Adrenal gland (tissue), 19 donors: ENCODE measurements at places on chromosomes 2 and 18. TPM values are rescaled to one million over a fixed set of nuclear protein-coding genes. Genes with fewer than 3 reads are reported as not detected.

Gene FOXI3
- total RNA-seq: not detected

Gene BOLL
- not detected for total RNA-seq

Gene FBXO36
- 4.2 TPM for total RNA-seq

Gene LOXL3
- 10.1 TPM for total RNA-seq

Gene SLC9A4
- not detected for total RNA-seq

- no peaks in the 10 kb centered on the region for H3K36me3 ChIP-seq
- no peaks in the 10 kb centered on the region for H3K4me1 ChIP-seq
- DNase-seq: peak; percentile 78
- H3K27me3 ChIP-seq: peaks cover 3% of the 10 kb centered on the region
Observed at GRCh38 chr2:112941753-112942653, 31.0 kb downstream of the IL37 start.

- H3K27ac ChIP-seq: no peak overlapping the region
- H3K4me3 ChIP-seq: no peak overlapping the region
- no peak for DNase-seq
- no peaks in the 10 kb centered on the region for H3K27me3 ChIP-seq
- no peaks in the 10 kb centered on the region for H3K36me3 ChIP-seq
- no peaks in the 10 kb centered on the region for H3K4me1 ChIP-seq
Observed at GRCh38 chr2:238053191-238053776, 7.5 kb upstream of the SCLY start.

DNA sequence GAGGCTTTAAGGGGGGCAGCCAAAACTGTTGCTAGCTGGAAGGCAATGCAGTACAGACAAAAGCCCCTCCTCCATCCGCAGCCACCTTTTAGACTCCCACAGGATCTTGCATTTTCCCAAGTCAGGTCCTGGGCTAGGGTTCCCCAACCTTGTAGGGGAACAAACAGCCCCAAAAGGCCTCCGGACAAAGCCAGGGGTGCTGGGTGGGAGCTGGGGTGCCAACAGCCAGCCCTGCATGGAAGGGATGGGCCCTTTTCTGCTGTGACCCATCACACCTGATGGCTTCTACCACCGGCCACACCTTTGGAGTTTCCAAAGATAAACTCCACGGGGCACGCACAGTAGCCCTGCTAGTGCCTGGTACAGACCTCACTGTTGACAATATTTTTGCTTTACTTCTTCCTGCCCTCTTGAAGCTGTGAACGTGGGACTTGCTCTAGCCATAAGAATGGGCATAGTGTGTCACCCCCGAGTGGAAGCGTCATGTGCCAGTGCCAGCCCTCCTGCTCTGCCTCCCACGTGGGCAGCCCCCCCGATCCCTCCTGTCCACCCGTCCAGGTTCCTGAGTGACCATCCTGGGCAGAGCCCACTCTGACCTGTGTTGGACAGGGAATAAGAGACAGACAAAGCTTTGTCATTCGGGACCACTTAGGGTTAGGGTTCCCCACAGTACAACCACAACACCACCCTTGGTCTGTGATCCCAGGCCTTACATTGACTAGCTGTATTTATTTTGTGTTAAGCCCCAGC, 18.8 kb downstream of the TUBB6 start:
- no peaks in the 10 kb centered on the region for H3K36me3 ChIP-seq
- no peaks in the 10 kb centered on the region for H3K4me1 ChIP-seq
- no peak overlapping the region for H3K4me3 ChIP-seq

- H3K27me3 ChIP-seq: no peaks in the 10 kb centered on the region
- no peaks in the 10 kb centered on the region for H3K36me3 ChIP-seq
- H3K4me1 ChIP-seq: no peaks in the 10 kb centered on the region
- no peak overlapping the region for H3K4me3 ChIP-seq
Observed at GRCh38 chr2:50529600-50530218, 502.2 kb downstream of the NRXN1 start.

DNA sequence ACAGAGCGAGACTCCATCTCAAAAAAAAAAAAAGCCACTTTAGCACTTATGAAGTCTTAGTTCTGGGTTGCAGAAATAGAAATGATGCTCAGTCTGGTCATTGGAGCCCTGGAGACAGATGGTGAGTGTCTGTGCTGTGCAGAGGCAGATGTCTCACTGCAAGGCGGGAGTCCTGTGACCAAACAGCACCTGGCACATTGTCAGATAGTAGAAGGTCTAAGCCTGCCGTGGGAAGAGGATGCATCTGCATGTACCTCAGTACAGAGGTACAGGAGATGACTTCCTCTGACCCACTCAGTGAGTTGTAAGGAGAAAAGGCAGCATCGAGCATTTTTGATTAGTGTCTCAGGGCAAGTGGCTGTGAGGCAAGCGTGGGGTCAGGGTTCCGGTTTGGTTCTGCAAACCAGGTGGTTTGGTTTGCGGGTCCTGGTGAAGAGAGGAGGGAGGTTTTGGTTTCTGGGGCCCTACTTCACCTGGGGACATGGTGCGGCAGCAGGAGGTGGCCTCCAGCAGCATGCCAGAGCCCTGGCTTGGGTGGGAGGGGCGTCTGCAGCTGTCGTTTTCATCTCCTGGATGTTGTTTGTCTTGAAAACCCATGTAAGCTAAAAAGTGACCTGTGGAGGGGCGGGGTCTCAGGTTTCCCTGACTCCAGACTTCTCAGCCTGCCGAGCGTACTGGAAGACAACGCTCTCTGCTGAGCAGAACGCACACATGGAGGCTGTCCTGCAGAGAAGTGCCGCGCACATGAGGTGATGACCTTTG, 3.8 kb downstream of the RBFA start:
- no peak overlapping the region for H3K27ac ChIP-seq
- no peaks in the 10 kb centered on the region for H3K36me3 ChIP-seq
- no peaks in the 10 kb centered on the region for H3K27me3 ChIP-seq
- H3K4me1 ChIP-seq: peaks cover 22% of the 10 kb centered on the region

GRCh38 chr2:142769761-142770160, 107.7 kb upstream of the KYNU start:
- H3K27me3 ChIP-seq: no peaks in the 10 kb centered on the region
- no peak overlapping the region for H3K27ac ChIP-seq
- H3K4me1 ChIP-seq: no peaks in the 10 kb centered on the region
- no peaks in the 10 kb centered on the region for H3K36me3 ChIP-seq
- no peak for DNase-seq

DNA sequence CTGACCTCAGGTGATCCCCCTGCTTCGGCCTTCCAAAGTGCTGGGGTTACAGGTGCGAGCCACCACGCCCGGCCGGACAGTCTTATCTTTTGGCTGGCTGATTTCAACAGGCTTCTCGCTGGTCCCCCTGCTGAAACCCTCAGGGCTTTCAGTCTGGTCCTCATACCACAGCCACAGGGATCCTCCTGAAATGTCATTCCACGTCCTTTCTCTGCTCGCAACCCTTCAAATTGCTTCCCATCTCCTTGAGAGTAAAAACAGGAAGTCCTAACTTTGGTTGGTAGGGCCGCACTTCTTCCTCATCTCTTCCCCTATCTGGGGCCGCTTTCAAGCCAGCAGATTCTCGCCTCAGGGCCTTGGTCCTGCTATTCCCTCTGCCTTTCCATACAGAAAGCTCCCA, 1.4 kb upstream of the CAB39 start:
- no peak overlapping the region for H3K27ac ChIP-seq
- DNase-seq: peak; percentile 25
- no peaks in the 10 kb centered on the region for H3K36me3 ChIP-seq
- peaks cover 29% of the 10 kb centered on the region for H3K4me1 ChIP-seq
- no peaks in the 10 kb centered on the region for H3K27me3 ChIP-seq
- H3K4me3 ChIP-seq: no peak overlapping the region

DNA sequence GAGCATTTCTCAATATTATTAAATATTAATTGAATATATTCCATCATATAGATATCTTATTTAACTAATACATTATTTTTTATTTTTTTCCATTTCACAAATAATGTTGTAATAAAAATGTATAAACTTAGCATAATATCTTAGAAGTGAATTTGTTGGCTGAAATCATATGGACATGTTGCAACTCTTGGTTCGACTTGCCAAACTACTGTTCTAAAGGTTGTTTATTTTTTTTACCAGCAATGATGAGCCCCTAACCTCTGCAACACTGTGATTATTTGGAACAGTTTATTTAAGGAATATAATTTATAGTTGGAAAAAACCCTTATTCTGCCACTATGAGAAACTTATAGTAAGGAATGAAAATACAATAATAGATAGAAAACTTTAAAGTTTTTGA, 8.8 kb upstream of the NAB1 start:
- no peak overlapping the region for H3K4me3 ChIP-seq
- no peaks in the 10 kb centered on the region for H3K27me3 ChIP-seq
- no peaks in the 10 kb centered on the region for H3K36me3 ChIP-seq
- H3K4me1 ChIP-seq: peaks cover 19% of the 10 kb centered on the region
- no peak overlapping the region for H3K27ac ChIP-seq

- H3K4me3 ChIP-seq: no peak overlapping the region
- no peaks in the 10 kb centered on the region for H3K27me3 ChIP-seq
- H3K36me3 ChIP-seq: no peaks in the 10 kb centered on the region
- no peak overlapping the region for H3K27ac ChIP-seq
Observed at GRCh38 chr18:23943104-23943503, 71.5 kb upstream of the TTC39C start.

DNA sequence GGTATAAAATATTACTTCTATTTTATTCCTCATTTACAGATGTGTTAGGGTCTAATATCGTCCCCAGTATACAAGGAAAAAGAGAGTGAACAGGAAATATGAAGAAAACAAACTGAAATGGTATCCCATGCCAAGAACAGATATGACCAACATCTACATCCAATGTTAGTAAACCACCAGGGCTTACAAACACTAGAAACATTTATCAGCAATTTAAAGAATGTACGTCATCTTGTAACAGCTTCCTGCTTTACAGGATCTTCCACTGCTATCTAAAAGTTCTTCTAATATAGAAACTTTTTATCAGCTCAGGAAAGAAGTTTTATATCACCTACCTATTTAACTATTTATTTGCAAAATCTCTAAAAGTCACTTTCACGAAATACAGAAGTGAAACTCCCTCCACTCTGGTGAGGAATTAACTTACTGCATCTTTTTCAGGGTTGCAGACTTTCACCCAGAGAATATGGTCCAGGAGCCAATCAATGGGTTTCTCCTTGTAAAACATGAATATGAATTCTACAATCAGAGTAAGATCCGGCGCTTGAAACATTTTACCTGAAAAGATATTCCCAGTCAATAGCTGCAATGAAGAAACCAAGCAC, 35.2 kb downstream of the UNC50 start:
- no peaks in the 10 kb centered on the region for H3K27me3 ChIP-seq
- DNase-seq: no peak
- no peaks in the 10 kb centered on the region for H3K36me3 ChIP-seq
- H3K27ac ChIP-seq: no peak overlapping the region
- H3K4me3 ChIP-seq: no peak overlapping the region

- H3K4me3 ChIP-seq: no peak overlapping the region
- no peaks in the 10 kb centered on the region for H3K36me3 ChIP-seq
- no peak for DNase-seq
- H3K4me1 ChIP-seq: peaks cover 30% of the 10 kb centered on the region
Observed at GRCh38 chr2:208017721-208018120, 7.6 kb downstream of the PLEKHM3 start.

DNA sequence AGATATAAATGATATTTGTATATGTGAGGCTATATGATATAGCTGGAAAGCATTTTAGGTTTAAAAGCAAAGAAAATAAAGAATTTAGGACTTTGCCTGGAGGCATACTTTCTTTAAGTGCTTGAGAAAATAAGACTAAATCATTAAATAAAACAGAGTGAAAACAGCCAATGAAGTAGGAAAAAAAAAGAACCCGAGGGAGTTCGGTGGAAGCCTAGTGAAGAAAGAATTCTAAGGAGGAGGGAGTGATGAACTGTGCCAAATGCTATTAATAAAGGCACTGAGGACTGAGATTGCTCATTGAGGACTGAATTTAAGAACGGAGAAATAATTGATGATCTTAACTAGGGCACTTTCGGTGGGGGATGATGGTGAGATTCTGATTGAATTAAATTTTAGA, 573.5 kb downstream of the DSC3 start:
- no peak overlapping the region for H3K4me3 ChIP-seq
- H3K27me3 ChIP-seq: no peaks in the 10 kb centered on the region
- no peak for DNase-seq
- no peaks in the 10 kb centered on the region for H3K4me1 ChIP-seq
- no peaks in the 10 kb centered on the region for H3K36me3 ChIP-seq

DNA sequence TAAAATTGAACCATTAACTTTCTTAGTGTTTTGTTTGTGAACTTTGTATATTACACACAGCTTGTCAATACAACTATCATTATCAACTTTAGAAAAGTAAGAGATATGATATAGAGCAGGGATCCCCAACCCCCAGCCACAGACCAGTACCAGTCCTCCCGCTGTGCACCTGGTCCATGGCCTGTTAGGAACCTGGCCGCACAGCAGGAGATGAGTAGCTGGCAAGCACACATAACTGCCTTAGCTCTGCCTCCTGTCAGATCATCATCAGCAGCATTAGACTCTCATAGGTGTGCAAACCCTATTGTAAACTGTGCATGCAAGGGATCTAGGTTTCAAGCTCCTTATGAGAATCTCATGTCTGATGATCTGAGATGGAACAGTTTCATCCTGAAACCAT, 491.0 kb upstream of the NXPH2 start:
- H3K27ac ChIP-seq: no peak overlapping the region
- no peaks in the 10 kb centered on the region for H3K36me3 ChIP-seq
- H3K4me3 ChIP-seq: no peak overlapping the region
- no peaks in the 10 kb centered on the region for H3K27me3 ChIP-seq
- DNase-seq: no peak
- H3K4me1 ChIP-seq: no peaks in the 10 kb centered on the region

DNA sequence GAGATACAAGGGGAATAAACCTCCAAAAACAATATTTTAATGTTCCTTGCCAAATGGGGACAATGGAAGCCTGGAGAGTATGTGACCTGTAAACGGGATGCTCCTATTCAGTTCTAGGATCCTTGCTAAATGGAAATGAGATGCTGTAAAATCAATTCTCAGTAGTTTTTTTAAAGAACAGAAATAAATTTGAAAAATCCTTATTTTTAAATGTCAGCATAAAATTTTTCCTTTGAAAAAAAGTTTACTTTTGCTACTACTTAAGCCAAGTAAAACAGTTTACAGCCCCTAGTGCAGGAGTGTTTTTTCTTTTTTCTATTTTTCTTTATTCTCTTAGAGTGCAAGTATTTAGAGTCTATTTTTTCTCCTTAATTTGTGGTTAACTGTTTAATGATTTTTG, 158.8 kb downstream of the MBD5 start:
- H3K27me3 ChIP-seq: no peaks in the 10 kb centered on the region
- H3K27ac ChIP-seq: no peak overlapping the region
- no peaks in the 10 kb centered on the region for H3K4me1 ChIP-seq
- no peaks in the 10 kb centered on the region for H3K36me3 ChIP-seq

DNA sequence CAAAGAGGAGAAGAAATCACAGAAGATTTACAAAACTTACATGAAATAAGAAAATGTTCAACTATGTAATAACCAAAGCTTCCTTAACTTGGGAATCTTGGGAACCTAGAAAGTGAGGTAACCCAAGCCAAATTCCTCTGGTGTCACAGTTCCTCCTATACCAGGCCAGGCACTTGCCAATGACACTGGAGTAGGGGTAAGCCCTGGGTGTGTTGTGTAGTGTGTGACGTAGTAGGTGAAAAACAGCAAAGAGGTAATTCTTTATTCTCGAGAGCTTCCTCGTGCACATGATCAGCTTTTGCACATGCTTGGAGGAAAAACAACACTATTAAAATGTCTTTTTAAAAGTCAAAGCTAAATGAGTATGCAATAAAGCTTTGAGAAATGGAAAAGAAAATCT, 118.0 kb downstream of the METTL8 start:
- H3K36me3 ChIP-seq: no peaks in the 10 kb centered on the region
- no peak for DNase-seq
- H3K27me3 ChIP-seq: no peaks in the 10 kb centered on the region
- no peak overlapping the region for H3K27ac ChIP-seq

- H3K27me3 ChIP-seq: peaks cover 4% of the 10 kb centered on the region
- no peak overlapping the region for H3K27ac ChIP-seq
- no peaks in the 10 kb centered on the region for H3K36me3 ChIP-seq
- H3K4me3 ChIP-seq: no peak overlapping the region
- H3K4me1 ChIP-seq: no peaks in the 10 kb centered on the region
Observed at GRCh38 chr2:236223675-236224074, 40.5 kb downstream of the ASB18 start.

- peak within 1 kb of the TSS; percentile 65 for H3K4me3 ChIP-seq
- H3K4me1 ChIP-seq: peaks cover 13% of the 10 kb centered on the region
- no peak for DNase-seq
Observed at GRCh38 chr2:74441690-74442482, at the start of gene RTKN. RTKN (minus strand) TSS chr2:74441937; CDS start chr2:74441816, 121 bp downstream.
